ENCODE measurements at places on chromosomes 2 and 18. TPM values are rescaled to one million over a fixed set of nuclear protein-coding genes. Genes with fewer than 3 reads are reported as not detected.

LYPD1 gene
- 14.4 TPM for total RNA-seq

IL1RN gene
- 0.38 TPM for total RNA-seq

MOCOS gene
- 4.4 TPM for total RNA-seq

CYBRD1 gene
- 29.8 TPM for total RNA-seq

RPRD1A gene
- 24.2 TPM for total RNA-seq
